ENCODE measurements at places on chromosomes 7 and 10. TPM values are rescaled to one million over a fixed set of nuclear protein-coding genes. Genes with fewer than 3 reads are reported as not detected.

AKR1C2 gene
- total RNA-seq: 3.7 TPM

CPA5 gene
- total RNA-seq: not detected

VWA2 gene
- not detected for total RNA-seq

EFCAB10 gene
- 0.26 TPM for total RNA-seq

BAIAP2L1 gene
- 5.4 TPM for total RNA-seq

ORC5 gene
- total RNA-seq: 23.7 TPM

MCM7 gene
- 52.1 TPM for total RNA-seq

CYP3A7 gene
- total RNA-seq: 1.0 TPM

NAT16 gene
- total RNA-seq: not detected

CFAP43 gene
- total RNA-seq: not detected

CALN1 gene
- total RNA-seq: not detected

SLC13A1 gene
- not detected for total RNA-seq

CEP55 gene
- 8.3 TPM for total RNA-seq

LRRC18 gene
- not detected for total RNA-seq

CFAP46 gene
- 4.1 TPM for total RNA-seq

SP8 gene
- total RNA-seq: not detected

TYW1B gene
- 1.4 TPM for total RNA-seq

KIF11 gene
- total RNA-seq: 23.1 TPM

Data from epithelial cell of alveolus of lung (primary cell).